ENCODE measurements at places on chromosomes 5 and 9.

DNA sequence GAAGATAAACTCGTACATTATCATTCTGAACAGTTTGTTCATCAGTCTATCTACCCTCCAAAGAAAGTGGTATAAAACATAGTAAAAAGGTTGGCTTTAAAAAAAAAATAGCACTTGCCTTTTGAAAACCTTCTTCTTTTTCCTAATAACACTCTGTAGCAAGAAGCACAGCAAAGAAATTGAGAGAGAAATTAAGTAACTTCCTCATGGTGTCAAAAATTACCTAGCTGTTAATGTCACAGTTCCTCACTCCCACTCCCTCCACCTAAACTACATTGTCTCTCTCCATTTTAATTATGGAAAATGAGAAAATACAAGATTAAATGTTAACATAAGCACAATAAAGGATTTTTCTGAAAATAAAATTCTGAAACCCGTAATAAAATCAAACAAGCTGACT is 72.2 kb downstream of the CERT1 start:
- no peak for DNase-seq

- DNase-seq: no peak
Observed at GRCh38 chr5:14775857-14776256, 95.7 kb downstream of the ANKH start.

DNA sequence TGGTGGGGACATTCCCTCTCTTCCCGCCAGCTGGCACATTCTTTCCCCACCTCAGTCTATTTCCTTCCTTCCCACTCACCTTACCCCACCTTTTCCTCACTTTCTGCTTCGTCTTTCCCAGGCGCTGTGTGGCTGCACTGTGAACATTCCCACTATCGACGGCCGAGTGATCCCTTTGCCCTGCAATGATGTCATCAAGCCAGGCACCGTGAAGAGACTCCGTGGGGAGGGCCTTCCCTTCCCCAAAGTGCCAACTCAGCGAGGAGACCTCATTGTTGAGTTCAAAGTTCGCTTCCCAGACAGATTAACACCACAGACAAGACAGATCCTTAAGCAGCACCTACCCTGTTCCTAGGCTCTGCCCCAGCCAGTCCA is 7.3 kb downstream of the DNAJB5 start:
- no peak for DNase-seq

GRCh38 chr9:120593250-120593954 is 13.4 kb upstream of the CDK5RAP2 start:
- no peak for DNase-seq

GRCh38 chr5:2196989-2197619 is 314.4 kb upstream of the IRX4 start:
- no peak for DNase-seq

DNA sequence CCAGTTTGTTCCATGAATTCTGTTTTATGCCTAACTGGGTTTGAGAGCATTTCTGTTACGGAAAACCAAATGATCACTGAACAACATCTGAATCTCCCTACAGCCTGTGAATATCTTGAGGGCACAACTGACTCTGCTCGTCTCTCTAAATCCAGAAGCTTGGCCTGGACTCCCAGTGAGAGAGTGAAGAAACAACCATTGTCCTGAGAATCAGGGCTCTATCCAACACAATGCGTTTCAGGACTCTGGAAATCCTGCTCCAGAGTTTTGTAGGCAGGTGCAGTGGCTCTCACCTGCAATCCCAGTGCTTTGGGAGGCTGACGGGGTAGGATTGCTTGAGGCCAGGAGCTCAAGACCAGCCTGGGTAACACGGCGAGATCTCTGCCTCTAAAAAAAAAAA is 7.8 kb upstream of the MVB12B start:
- DNase-seq: no peak

- no peak for DNase-seq
Observed at GRCh38 chr9:108296056-108296455, 559.7 kb downstream of the ACTL7B start.

DNA sequence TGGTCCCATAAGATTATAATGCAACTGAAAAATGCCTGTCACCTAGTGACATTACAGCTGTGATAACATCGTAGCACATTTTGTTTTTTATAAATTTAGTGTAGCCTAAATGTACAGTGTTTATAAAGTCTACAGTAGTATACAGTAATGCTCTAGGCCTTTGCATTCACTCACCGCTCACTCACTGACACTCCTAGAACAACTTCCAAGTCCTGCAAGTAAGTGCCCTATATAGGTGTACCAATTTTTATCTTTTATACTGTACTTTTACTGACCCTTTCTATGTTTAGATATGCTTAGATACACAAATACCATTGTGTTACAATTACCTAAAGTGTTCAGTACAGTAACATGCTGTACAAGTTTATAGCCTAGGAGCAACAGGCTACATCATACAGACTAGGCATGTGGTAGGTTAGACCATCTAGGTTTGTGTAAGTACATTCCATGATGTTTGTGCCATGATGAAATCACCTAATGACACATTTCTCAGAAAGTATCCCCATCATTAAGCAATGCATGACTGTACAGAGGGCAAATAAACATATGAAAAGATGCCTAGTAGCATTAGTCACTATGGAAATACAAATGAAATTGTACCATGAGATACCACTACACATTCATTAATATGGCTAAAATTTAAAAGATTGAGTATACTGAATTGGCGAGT is 127.6 kb downstream of the TRPM6 start:
- DNase-seq: no peak

DNA sequence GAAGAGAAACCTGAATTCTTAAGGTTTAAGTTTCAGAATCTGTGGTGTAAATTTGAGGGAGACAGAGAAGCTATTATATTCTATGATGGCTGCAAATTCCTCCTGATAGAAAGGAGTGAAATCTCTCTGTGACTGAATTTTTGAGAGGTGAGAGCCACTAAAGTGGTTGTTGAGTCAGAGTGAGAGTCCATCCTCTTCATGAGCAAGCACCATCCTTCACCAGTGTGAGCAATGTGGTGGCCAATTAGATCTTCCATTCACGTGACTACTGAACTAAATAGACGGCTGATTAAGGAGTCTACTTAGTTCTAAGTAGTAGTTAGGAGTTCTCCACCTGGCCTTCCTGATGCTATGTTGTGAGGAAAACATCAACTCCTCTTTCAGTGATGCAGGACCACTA is 147.8 kb upstream of the CCNH start:
- no peak for DNase-seq

DNA sequence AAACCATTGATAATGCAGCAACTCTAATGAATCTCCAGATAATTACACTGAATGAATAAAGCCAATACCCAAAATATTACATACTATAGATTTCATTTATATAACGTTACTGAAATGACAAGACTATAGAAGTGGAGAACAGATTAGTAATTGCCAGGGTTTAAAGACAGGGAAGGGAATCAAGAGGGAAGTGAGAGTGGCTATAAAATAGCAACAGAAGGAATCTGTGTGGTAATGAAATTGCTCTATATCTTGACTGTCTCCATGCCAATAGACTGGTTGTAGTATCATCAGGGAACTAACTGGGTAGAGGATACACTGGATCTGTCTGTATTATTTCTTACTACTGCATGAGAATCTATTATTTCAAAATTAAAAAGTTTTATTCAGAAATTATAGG is 396.5 kb upstream of the RPS23 start:
- DNase-seq: no peak

DNA sequence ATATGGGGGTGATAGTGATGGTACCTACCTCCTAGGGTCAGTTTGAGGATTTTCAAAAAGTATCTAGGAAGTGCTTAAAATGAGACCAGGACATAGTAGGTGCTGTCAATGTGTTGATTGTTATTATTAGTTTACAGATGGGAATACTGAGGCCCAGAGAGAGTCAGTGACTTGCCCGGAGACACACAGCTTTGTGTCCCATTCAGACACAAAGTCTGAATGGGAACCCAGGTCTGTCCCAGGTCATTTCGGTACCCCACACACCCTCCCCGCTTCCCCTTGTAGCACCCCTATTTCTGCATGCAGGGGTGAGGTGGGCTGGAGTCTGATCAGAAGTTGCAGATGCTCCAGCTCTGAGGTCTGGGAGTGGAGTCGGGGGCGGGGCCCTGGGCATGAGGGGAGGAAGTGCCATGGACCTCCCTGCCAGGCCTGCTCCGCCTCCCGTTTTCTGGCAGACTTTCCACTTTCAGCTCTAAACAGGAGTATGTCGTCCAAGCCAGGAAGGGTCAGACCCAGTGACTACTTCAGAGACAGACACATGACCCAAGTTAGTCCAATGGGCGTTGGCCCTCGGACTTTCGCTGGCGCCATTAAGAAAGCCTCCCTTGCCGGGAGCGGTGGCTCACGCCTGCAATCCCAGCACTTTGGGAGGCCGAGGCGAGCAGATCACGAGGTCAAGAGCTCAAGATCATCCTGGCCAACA is 3.2 kb upstream of the DBN1 start:
- no peak for DNase-seq

DNA sequence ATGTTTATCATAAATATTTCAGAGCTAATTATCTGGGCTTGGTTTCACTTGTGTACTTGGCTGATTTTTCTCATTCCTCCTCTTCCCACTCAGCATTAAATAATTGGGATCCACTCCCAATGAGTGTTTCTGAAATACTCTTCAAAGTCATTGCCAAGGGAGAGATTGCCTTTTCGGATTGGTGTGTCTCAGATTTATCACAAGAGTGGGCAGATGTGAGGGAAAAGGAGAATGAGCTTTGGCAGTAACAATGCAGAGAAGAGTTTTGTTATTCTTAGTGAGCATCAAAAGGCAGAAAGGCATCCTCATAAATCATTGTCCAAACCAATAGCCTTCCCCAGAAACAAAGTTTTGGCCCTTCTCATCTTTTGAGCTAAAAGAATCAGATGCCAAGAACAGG is 79.2 kb downstream of the SEMA5A start:
- DNase-seq: no peak

DNA sequence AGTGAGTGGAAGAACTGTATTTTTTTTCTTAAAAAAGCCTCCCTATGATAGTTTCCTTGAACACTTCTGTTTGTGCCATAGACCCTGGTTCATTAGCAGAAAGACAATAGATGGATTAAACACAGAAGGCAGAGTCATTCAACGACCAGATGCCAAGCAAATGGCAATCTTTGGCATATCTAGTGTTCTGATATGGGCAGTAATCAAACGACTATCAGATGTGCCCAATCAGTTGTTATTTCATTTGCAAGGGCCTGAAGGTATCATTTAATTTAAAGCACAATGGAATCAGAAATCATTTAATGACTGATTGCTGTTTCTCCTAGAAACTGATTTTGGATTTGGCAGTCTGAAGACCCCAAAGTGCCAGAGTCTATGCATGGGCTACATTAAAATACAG is 61.3 kb downstream of the SGCD start:
- no peak for DNase-seq

- no peak for DNase-seq
Observed at GRCh38 chr5:62727861-62728260, 149.2 kb downstream of the LRRC70 start.

DNA sequence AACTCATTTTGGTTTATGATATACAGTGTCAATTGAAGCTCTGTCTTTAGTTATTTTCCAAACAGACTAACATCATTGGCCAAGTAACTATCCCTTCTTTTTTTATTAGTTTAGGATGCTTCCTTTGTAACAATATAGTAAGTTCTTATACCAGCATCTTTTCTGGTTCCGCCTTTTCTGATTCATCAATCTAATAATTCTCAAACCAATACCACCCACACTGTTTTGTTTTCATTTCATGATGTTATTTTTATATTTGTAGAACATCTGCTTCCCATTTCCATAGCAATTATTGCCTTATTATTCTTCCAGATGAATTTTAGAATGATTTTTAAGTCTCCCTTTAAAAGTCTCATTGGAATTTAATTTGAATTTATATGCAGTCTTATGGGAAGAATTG is 218.1 kb downstream of the RFK start:
- DNase-seq: no peak

- no peak for DNase-seq
Observed at GRCh38 chr5:91839233-91839632, 456.1 kb upstream of the ARRDC3 start.

DNA sequence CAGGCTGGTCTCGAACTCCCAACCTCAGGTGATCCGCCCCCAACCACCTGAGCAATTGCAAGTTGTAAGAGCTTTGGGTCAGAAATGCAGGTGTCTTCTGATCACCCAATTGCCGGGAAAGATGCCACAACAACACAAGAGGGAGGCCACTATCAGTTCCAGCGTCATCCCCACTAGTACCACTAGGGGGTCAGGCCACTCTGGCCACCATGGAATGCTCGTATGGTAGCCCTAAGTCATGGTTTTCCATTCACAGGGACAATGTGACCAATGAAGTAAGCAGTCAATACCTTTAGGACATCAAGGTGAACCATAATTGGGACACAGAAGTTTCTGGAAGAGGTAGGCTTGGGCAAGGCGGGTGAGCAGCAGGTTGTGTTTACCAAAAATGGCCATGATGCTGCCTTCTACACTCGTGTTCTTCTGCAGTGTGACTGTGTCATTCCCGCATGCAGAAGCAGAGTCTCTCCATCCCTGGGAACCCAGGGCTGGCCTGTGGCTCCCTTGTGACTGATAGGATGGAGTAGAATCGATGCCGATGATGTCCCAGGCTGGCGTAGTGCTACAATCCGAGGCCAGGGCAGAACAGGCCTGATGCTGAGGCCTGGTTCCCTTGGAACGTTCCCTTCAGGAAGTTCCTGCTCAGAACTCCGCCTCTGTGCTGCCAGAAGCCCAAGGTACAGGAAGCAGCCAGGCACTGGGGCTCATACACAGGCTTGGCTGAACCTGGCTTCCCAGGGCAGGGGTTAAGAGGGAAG is 42.2 kb upstream of the ANKRD33B start:
- DNase-seq: no peak

DNA sequence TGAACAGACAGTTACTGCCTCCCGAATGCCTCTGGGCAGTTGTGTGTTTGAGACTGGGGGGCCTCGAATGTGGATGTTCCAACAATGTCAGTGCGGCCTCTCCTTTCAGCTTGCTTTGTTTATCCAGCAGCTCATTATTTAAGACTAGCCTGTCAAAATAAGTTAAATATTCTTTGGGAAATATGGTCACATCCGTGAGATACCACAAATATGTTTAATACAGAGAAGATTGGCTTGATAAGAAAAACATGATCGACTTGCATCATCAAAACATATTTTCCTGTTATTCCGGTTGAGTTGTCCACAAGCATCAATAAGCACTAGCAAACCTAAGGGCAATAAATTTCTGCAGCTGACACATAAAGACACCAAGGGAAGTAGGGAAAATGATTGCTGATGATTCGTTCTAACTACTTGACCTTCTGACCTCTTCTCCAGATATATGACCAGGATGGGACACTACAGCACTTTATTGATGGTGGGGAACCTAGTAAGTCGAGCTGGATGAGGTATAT is 66.5 kb downstream of the PRDM6 start:
- no peak for DNase-seq

GRCh38 chr5:94471521-94471920 is 146.9 kb downstream of the KIAA0825 start:
- DNase-seq: no peak

Data from stimulated activated CD8-positive, alpha-beta memory T cell treated with anti-CD3 and anti-CD28 coated beads, Interleukin-15, amount 100 ng/mL, for 48 hours (primary cell).